CD14-positive monocyte (primary cell): ENCODE measurements at places on chromosomes 3 and 15. TPM values are rescaled to one million over a fixed set of nuclear protein-coding genes. Genes with fewer than 3 reads are reported as not detected.

DNA sequence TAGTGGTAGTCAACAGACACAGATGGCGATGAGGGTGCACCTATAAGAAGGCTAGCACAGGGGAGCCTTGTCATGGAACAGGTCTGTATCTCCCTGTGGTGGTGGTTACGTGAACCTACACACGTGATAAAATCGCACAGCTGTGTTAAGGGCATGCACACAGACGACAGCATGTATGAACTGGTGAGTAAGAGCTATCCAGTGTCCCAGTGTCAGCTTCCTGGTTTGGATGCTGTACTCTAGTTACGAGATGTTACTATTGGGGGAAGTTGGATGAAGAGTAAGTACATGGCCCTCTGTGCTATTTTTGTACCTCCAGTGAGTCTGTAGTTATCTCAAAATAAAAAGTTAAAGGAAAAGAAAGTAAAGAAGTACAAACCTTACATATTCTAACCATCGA is 38.2 kb downstream of the MTMR10 start:
- no peak for DNase-seq

DNA sequence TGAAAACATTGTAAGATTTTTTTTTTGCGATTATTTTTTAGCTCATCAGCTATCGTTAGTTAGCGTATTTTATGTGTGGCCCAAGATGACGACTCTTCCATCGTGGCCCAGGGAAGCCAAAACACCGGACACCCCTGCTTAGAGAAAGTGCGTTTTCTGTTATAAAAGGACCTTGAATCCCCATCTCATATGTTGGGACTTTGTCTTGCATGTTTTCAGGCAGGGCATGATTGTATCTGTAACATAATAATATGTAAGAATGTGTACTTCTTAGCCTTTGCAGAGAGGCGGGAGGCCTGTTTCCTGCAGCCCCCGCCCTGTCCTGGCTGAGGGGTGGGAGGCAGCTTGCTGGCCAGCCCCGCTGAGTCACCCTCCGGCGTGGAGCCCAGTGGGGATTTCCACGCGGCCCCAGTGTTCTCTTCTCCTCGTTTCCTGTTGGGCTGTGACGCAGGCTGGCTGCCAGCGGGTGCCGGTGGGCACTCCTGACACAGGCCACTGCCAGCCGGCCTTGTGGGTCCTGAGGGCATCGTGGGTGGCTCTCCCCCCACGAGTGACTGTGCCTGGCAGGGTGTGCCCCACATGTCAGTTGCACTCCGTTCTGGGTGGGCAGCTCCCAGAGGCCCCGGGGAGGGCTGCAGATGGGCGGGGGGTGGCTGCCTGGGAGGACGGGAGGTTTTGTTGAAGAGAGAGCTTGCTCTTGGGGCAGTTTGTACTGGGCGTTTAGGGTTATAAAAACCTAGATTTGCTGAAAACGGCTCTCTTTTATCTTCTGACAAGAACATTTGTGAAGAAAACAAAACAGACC is 55.6 kb downstream of the SMAD3 start:
- DNase-seq = peak; percentile 99

Gene LIPH
- polyA plus RNA-seq = not detected

Gene UBAP1L
- 3.0 and 4.8 TPM in 2 replicates for polyA plus RNA-seq

GRCh38 chr15:65399997-65400396 is 22.2 kb upstream of the IGDCC3 start:
- no peak for DNase-seq

DNA sequence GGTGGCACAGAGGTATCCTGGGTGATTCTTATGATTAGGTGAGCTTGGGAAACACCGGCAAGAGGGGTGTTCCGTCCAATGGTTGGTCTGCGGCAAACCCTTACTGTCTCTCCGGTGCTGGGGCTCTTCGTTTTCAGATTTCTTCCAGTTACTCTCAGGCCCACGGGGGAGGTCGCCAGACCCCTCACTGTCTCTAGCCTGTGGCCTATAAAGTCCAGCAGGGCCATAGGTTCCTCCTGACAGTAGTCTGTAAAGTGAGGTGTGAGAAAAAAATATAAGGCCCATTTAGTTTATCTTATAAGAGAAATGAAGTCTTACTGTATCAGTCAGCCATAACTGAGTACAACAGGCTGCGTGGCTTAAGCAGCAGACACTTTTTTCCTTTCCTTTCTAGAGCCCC is 1.4 kb downstream of the ESYT3 start:
- no peak for DNase-seq

- no peak for DNase-seq
These were observed 277.3 kb upstream of the NR2F2 start for GRCh38 chr15:96053031-96053780.

DNA sequence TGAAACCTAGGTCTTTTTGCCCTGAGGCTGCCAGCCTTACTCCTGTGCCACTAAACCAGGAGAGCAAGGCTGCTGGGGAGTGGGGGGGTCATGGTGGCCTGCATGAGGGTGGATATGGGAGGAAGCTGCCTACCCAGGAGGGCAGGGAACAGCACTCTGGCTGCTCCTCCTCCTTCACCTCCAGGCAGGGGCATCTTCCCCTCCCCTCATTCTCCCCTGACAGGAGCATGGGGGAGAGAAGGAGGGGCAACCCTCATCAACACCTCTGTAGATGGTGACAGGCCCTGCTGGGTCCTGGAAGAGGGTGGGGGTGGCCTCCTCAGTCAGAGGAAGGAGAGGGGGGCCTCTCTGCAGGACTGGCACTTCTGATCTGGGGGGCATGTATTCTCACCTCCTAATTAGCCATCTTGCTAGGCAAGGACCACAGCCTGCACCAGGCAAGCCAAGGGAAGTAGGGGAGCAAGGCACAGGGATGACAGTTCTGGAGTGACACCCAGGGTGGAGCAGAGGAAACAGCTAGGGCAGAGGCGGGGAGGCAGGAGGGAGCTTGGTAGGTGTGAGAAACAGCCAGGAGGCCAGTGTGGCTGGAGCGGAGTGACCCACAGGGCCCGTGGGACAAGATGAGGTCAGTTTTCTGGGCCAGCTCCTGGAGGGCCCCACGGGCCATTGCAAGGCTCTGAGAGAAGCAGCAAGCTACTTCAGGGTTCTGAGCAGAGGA is 4.9 kb downstream of the CCDC33 start:
- DNase-seq = no peak
